Spleen (tissue), 13 donors: ENCODE measurements at places on chromosomes 7 and 10. TPM values are rescaled to one million over a fixed set of nuclear protein-coding genes. Genes with fewer than 3 reads are reported as not detected.

KDM7A gene
- total RNA-seq: 25.5 TPM

NKX1-2 gene
- not detected for total RNA-seq

SPDYE2 gene
- not detected for total RNA-seq

AZGP1 gene
- total RNA-seq: not detected

- no peak overlapping the region for H3K27ac ChIP-seq
- H3K27me3 ChIP-seq: no peaks in the 10 kb centered on the region
- H3K4me1 ChIP-seq: no peaks in the 10 kb centered on the region
- no peak for DNase-seq
Observed at GRCh38 chr10:63077800-63078199, 55.3 kb upstream of the NRBF2 start.

- peaks cover 28% of the 10 kb centered on the region for H3K4me1 ChIP-seq
- H3K4me3 ChIP-seq: no peak overlapping the region
- peak overlapping the region; percentile 76 for H3K27ac ChIP-seq
- no peaks in the 10 kb centered on the region for H3K27me3 ChIP-seq
Observed at GRCh38 chr7:100191775-100192174, 14.1 kb downstream of the STAG3 start.

DNA sequence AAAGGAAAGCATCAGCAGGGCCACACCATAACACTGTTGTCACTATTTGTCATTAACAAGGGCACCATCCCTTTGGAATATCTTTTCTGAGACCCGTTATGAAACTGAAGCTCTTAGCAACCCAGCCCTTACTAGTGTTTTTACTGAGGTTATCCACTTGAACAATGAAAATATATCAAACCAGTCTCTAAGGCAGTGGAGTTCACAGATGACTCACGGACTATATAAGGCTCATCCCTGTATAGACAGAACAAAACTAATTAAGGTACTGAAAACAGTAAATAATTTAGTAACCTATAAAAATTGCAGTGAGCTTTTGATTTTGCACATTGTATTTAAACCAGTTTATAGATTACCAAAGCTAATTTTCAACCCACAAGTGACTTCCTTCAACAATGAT, 196.0 kb downstream of the ELAPOR2 start:
- no peaks in the 10 kb centered on the region for H3K4me1 ChIP-seq
- H3K27me3 ChIP-seq: no peaks in the 10 kb centered on the region
- no peak overlapping the region for H3K4me3 ChIP-seq
- no peak overlapping the region for H3K27ac ChIP-seq

GRCh38 chr7:69349291-69349690, 249.0 kb upstream of the AUTS2 start:
- H3K4me1 ChIP-seq: no peaks in the 10 kb centered on the region
- H3K36me3 ChIP-seq: no peaks in the 10 kb centered on the region
- H3K27ac ChIP-seq: no peak overlapping the region
- DNase-seq: no peak
- H3K27me3 ChIP-seq: no peaks in the 10 kb centered on the region
- H3K4me3 ChIP-seq: no peak overlapping the region

GRCh38 chr7:104553074-104553473, 224.7 kb downstream of the LHFPL3 start:
- no peaks in the 10 kb centered on the region for H3K36me3 ChIP-seq
- no peaks in the 10 kb centered on the region for H3K27me3 ChIP-seq
- no peaks in the 10 kb centered on the region for H3K4me1 ChIP-seq
- no peak overlapping the region for H3K4me3 ChIP-seq

GRCh38 chr7:153103202-153103601, 343.6 kb downstream of the ACTR3B start:
- no peaks in the 10 kb centered on the region for H3K36me3 ChIP-seq
- no peak overlapping the region for H3K27ac ChIP-seq
- H3K4me1 ChIP-seq: no peaks in the 10 kb centered on the region
- no peaks in the 10 kb centered on the region for H3K27me3 ChIP-seq
- no peak overlapping the region for H3K4me3 ChIP-seq
- DNase-seq: no peak

GRCh38 chr7:19215412-19215811, 70.2 kb upstream of the FERD3L start:
- H3K27ac ChIP-seq: no peak overlapping the region
- H3K27me3 ChIP-seq: no peaks in the 10 kb centered on the region
- no peaks in the 10 kb centered on the region for H3K4me1 ChIP-seq
- DNase-seq: no peak

DNA sequence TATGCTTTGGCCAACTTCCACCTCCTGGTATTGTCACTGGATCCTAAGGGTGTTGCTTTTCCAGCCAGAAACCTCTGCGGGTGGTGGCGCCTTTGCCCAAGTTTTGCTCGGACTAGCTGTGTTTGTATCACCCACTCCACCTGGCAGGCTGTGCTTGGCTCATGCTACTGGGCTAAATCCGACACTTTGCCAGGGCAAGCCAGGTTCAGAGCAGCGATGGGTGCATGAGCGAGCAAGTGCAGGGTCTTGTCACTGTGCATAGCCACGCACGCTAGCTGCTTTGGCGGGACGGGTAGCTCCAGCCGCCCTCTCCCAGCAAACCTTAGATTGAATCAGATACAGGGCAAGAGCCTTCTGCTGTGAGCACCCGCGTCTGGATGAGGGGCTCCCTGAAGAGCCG, 737.5 kb downstream of the PCDH15 start:
- H3K27ac ChIP-seq: no peak overlapping the region
- H3K4me1 ChIP-seq: no peaks in the 10 kb centered on the region
- peak; percentile 67 for DNase-seq
- no peak overlapping the region for H3K4me3 ChIP-seq
- H3K36me3 ChIP-seq: no peaks in the 10 kb centered on the region

GRCh38 chr10:114665406-114665805, 7.3 kb upstream of the ABLIM1 start:
- H3K36me3 ChIP-seq: no peaks in the 10 kb centered on the region
- DNase-seq: no peak
- no peak overlapping the region for H3K4me3 ChIP-seq
- H3K27me3 ChIP-seq: no peaks in the 10 kb centered on the region

- no peaks in the 10 kb centered on the region for H3K36me3 ChIP-seq
- no peak overlapping the region for H3K4me3 ChIP-seq
Observed at GRCh38 chr10:10897400-10897799, 120.3 kb upstream of the CELF2 start.

GRCh38 chr7:128221929-128222403, 19.1 kb upstream of the LEP start:
- H3K27me3 ChIP-seq: peaks cover 15% of the 10 kb centered on the region
- no peaks in the 10 kb centered on the region for H3K4me1 ChIP-seq
- no peak overlapping the region for H3K27ac ChIP-seq
- H3K36me3 ChIP-seq: no peaks in the 10 kb centered on the region
- DNase-seq: no peak

DNA sequence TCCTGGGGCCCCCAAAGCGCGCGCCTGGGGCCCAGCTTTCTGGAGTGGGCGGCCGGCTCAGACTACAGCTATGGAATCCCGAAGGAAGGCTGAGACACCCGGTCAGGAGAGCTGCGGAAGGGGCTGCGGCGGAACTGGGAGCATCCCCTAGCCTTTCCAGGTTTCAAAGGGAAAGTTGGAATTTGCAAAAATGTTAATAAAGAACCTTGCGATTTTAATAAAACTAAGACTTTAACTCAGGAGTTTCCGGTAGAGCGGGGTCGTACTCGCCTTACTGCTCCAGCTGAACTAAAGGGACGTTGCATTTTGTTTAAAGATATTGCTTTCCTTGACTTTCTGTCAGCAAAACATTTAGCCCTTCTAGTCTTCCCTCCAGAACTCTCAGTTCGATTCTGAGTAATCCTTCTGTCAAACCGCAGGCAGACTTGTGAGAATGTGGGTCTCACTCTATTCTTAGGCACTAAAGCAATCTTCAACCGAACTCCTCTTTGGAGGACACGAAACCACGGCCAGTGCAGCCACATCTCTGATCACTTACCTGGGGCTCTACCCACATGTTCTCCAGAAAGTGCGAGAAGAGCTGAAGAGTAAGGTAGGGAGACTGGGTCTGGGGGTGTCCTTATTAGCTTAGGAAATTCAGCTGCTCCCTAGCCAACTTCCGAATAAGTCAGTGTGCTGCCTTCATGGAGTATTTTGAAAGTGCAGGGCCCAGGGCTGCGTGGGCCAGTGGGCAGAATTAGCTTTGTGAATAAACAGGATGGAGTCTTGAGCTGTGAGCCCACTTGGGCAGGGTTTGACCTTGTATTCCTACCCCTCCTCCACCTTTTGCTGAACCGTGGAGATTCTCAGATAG, 1.9 kb downstream of the CYP26A1 start:
- H3K4me1 ChIP-seq: peaks cover 36% of the 10 kb centered on the region
- H3K4me3 ChIP-seq: no peak overlapping the region
- no peak for DNase-seq

DNA sequence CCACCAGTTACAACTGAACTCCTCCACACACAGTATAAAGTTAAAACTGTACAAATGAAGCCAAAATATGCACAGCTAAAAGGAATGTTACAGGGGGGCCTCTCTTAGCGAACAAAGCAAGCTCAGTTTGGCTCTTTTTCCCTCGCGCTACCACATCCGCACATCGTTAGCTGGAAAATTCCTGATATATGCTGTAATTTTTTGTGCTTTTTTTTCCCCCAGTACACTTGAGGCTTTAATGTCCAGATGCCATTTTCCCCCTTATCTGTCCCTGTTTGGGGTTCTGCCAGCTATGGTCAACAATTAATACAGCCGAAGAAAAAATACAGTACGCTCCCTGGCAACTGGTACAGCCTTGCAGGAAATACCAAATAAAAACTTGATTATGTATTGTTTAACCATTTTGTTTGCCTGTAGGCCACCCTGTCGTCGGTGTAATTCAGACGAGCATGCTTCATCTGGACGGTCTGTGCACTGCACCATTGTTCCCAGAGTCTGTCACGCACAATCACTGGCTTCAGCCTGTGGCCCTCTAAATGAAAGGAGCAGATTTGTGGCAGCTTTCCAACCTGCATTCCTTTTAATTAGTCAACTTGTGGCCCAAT, 108.1 kb upstream of the FAM133B start:
- DNase-seq: no peak
- no peak overlapping the region for H3K4me3 ChIP-seq
- H3K27ac ChIP-seq: peak overlapping the region; percentile 29
- no peaks in the 10 kb centered on the region for H3K36me3 ChIP-seq
- no peaks in the 10 kb centered on the region for H3K4me1 ChIP-seq
- H3K27me3 ChIP-seq: no peaks in the 10 kb centered on the region

- H3K27me3 ChIP-seq: no peaks in the 10 kb centered on the region
- peak; percentile 42 for DNase-seq
- peaks cover 1% of the 10 kb centered on the region for H3K4me1 ChIP-seq
- H3K4me3 ChIP-seq: no peak overlapping the region
Observed at GRCh38 chr10:131068760-131069159, 242.8 kb downstream of the TCERG1L start.

- no peak overlapping the region for H3K27ac ChIP-seq
- no peak overlapping the region for H3K4me3 ChIP-seq
- no peaks in the 10 kb centered on the region for H3K36me3 ChIP-seq
- H3K27me3 ChIP-seq: no peaks in the 10 kb centered on the region
Observed at GRCh38 chr10:124536496-124537050, 75.0 kb downstream of the LHPP start.

- no peak for DNase-seq
- H3K4me1 ChIP-seq: no peaks in the 10 kb centered on the region
- peaks cover 14% of the 10 kb centered on the region for H3K36me3 ChIP-seq
- no peaks in the 10 kb centered on the region for H3K27me3 ChIP-seq
Observed at GRCh38 chr10:17871036-17871435, 61.9 kb downstream of the MRC1 start.
